Activated T-helper 17 cell treated with anti-CD3 and anti-CD28 coated beads, Interleukin-2, amount 50 U/mL, for 72 hours (primary cell): ENCODE measurements at places on chromosomes 1 and 21. TPM values are rescaled to one million over a fixed set of nuclear protein-coding genes. Genes with fewer than 3 reads are reported as not detected.

GRCh38 chr1:228094432-228095016 lies 8.6 kb downstream of the C1orf35 start:
- ATAC-seq = no peak

DNA sequence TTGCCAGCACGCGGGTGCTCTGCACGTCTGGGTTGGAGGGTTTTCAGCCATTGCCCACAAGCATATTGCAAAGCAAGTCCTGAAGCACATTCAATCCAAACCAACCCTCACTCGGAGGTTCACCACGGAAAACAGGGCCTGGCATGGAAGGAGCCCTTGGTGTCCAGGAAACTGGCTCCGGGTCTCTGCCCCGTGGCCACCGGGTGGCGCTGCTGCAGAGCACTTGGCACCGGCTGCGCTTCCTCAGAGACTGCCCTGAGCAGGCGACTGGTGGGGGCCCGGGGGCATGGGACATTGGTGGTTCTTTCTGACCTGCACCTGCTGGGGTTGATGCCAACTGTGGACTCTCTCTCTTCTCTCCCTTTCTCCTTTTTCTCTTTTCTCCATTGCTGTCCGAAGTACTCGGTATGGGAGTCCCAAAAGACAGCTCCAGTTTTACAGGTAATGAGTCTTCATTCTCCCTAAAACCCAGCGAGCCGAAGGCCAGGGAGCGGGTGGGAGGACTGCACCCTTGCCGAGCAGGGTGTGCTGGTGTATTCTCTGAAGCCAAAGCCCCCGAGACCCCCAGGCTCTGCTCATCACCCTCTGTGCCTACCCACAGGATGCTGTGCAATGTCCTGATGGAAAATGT lies 4.1 kb upstream of the KCNAB2 start:
- no peak for ATAC-seq

Gene TCEA3
- total RNA-seq = 33.2 TPM

GRCh38 chr1:103106426-103107341 lies 1.6 kb downstream of the COL11A1 start:
- no peak for ATAC-seq

Gene OR10J1
- total RNA-seq = not detected

Gene DNMT3L
- total RNA-seq = not detected
